GF-D8 (cell line): ENCODE measurements at places on chromosomes 12 and 14.

GRCh38 chr12:108826101-108826806 lies 31.1 kb downstream of the SSH1 start:
- peak; percentile 22 for DNase-seq

DNA sequence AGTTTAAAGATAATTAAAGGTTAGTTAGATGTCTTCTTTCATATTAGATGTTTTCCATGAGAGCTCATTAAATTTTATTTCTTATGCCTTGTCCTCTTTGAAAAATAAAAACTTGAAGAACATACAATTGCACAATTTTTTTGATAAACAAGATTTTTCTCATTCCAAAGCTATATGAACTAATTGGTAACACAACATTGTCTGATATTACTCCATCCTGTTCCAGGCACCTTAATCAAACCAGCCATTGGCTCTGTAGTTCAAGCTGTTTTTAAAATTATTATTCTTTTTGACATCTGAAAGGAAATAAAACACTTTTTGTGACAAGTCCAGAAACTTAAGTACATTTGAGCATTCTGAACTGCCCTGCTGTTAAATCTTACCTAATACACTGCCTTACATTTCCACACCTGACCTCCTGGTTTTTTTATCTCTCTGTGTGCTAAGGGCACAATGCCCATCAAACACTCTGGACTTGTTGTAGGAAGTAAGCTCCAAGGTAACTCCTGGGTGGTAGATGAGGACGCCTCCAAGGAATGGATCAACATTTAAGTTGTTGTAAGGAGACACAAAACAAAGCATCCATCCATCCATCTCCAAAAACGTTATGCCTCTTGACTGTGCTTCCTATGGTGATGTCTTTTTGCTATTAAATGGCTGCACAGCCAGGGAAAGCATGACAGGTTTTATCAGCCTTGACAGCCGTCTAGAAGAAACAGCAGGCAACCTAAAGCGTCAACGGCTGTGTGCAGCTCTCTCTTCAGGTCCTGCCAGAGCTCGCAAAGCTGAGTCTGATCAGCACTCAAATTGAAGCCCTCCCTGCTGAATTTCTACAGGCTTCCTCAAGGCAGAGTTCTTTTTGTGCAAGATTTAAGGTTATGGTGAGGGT lies 449.9 kb upstream of the FLRT2 start:
- DNase-seq = no peak

DNA sequence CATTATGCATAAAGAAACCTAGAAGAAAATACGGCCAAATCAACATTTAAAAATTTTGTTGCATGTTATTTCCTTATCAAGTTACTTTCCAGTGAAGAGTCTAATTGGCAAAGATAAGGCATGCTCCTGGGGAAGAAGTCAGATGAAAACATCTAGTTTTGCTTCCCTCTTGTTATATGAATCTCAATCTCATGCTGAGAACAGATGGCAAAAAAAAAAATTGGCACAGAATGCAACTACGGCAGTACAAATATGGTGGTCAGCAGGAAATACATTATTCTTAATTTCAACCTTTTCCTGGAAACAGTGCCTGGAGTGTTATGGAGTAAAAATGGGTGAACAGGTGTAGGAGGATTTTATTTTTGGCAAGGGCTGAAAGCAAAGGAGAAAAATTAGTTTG lies 32.8 kb downstream of the HECTD4 start:
- no peak for DNase-seq

DNA sequence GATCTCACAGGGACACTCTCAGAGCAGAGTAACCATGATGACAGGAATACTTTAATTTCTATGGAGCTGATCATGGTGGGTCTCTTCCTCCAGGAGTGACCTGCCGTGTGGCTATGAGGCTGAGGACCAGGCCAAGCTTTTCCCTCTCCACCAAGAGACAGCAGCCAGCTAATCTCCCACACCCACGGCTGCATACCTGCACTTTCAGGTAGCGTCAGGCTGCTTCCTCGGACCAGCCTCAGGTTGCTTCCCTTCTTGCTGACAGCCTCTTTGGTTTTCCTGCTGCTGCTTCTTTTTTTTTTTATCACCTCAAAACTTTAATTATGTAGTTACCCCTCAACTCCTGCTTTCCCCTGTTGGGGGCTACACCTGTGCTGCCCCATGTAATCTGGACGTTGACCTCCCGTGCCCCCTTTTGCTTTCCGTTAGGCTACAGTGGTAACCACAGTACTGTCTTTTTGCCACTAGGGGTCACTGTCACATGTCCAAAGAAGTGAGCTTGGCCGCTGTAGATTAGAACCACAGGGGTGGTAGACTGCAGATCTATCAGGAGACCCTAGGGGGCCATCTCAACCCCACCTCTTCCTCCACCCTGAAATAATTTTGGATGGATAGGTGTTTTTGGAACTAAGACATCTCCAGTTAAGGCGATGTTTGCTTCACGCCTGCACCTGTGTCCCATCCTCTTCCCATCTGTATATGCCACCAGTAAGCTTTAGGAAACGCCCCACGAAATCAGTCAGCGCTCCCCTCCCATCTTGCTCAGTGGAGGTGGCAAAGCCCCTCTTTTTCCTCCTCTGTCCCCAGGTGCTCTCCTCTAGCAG lies 7.8 kb upstream of the PIP4K2C start:
- peak; percentile 44 for DNase-seq

- DNase-seq = peak; percentile 74
These were observed 21.1 kb upstream of the LGALS3 start for GRCh38 chr14:55107766-55108554.

- no peak for DNase-seq
These were observed 84.0 kb downstream of the SYNE3 start for GRCh38 chr14:95432144-95433093.

DNA sequence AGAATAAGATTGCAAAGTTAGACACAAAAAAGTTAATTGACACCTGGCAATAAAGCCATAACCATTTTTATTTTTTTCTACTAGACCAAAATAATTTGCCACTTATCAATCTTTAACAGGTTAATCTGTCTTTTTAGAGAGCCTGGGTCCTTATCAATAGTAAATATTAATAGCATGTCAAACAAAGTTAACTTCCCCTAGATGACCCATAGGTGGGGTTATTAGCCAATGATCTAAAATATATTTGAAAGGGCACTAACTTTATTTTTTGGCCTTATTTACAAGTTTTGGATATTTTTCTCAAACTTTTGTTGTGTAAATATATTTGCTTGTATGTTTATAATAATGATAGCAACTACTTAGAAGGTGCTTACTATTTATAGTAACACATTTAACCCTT lies 3.9 kb downstream of the ANKRD33 start:
- no peak for DNase-seq

GRCh38 chr12:78176643-78177042 lies 345.9 kb downstream of the NAV3 start:
- no peak for DNase-seq

DNA sequence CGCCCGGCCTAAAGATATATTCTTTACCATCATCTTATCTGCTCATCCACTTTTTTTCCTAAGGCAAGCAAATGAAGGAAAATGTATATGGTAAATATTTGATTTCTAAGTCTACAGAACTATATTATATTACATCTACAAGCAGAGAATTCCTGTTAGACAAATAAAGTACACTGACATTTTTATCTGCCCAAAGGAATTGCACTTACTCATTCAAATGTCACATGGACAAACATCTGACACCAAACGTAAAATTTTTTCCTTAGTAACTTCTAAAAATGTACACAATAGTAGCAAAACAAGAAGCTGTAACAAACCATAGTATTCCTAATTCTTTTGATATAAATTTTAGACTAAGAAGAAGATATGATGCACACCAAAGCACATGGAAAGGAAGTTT lies 51.0 kb downstream of the SPPL3 start:
- DNase-seq = no peak

DNA sequence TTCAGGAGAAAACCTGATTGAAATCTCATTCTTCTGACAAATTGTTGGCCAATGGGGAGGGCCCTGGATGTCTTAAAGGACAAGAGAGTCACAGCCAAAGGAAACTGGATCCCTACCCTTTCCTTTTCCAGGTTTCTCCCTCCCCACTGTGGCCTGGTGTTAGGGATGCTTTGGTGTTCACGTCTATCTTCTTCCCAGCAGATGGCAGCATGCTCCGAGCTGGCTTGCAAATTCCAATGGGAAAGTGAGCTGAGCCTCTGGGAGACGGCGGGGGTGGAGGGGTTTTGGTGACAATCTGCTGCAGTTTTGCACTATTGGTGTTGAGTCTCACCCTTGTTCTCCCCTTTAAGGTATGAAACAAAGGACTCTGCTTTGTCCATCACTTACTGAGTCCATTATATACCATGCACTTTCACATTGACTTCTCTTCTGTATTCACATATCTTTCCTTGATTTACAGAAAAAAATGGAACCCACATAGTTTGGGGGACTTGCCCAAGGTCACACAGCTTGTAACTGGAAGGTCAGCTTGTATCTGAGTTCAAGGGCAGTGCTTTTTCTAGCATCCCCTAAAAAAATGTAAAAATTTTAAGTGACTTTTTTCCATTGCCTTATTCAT lies 39.3 kb downstream of the CCDC177 start:
- DNase-seq = no peak

GRCh38 chr14:92460916-92461579 lies 52.5 kb upstream of the RIN3 start:
- no peak for DNase-seq

- DNase-seq = no peak
These were observed 107.9 kb downstream of the CAND1 start for GRCh38 chr12:67377021-67377420.

- DNase-seq = no peak
These were observed 2.2 kb downstream of the ANKRD33 start for GRCh38 chr12:51890133-51890464.

DNA sequence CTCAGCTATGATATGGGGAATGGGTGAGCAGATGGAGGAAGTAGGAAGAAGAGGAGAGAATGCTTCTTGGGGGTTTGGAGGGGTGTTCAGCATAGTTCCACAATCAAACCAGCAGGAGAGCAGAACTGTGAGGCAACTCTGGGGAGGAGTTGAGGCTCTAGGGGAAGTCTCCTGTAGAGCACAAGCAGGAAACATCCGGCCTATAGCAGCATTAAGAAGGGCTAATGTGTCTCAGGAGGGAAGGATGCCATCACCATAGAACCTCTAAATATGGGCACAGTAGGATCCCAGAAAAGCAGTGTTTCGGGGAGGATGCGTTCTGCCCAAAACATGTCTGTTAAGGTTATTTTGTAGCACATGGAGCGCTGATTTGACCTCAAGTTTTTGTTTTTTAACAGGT lies 8.4 kb upstream of the SALL2 start:
- no peak for DNase-seq

DNA sequence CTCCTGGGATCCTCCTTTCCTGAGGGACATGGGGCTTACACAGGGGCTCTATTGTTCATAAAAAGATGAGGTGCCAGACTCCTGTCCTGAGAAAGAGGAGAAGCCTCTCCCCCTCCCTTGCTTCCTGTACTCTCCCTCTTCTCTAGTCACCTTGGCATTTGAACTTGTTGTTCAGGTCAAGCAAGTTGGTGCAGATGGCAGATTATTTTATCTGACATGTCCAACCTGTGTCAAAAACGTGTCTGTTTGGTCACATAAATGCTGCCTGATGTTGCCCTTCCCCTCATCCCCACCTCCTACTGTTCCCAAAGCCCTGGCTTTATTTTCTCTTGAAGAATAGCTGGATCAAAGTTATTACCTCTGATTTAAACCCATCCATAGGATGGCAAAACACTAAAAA lies 154.8 kb downstream of the TMX1 start:
- DNase-seq = no peak

GRCh38 chr12:57764662-57765002 lies 2.2 kb downstream of the CYP27B1 start:
- DNase-seq = no peak

- DNase-seq = no peak
These were observed 4.0 kb downstream of the EGLN3 start for GRCh38 chr14:33946679-33947476.

GRCh38 chr12:72502546-72502945 lies 230.4 kb downstream of the TRHDE start:
- no peak for DNase-seq

GRCh38 chr12:78315028-78315427 lies 484.3 kb downstream of the NAV3 start:
- no peak for DNase-seq

- no peak for DNase-seq
These were observed 171.9 kb downstream of the PRKCH start for GRCh38 chr14:61493239-61493638.

DNA sequence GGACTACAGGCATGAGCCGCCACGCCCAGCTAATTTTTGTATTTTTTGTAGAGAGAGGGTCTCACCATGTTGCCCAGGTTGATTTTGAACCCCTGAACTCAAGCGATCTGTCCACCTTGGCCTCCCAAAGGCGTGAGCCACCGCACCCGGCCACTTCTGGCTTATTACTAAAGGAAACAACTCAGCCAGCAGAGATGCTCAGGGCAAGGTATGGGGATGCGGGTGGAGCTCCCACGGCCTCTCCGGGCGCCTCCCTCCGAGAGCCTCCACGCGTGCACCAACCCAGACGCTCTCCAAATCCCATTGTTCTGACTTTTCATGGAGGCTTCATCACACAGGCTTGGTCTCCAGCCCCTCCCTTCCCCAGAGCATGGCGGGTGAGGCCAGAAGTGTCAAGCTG lies 6.1 kb upstream of the GPR132 start:
- DNase-seq = no peak

DNA sequence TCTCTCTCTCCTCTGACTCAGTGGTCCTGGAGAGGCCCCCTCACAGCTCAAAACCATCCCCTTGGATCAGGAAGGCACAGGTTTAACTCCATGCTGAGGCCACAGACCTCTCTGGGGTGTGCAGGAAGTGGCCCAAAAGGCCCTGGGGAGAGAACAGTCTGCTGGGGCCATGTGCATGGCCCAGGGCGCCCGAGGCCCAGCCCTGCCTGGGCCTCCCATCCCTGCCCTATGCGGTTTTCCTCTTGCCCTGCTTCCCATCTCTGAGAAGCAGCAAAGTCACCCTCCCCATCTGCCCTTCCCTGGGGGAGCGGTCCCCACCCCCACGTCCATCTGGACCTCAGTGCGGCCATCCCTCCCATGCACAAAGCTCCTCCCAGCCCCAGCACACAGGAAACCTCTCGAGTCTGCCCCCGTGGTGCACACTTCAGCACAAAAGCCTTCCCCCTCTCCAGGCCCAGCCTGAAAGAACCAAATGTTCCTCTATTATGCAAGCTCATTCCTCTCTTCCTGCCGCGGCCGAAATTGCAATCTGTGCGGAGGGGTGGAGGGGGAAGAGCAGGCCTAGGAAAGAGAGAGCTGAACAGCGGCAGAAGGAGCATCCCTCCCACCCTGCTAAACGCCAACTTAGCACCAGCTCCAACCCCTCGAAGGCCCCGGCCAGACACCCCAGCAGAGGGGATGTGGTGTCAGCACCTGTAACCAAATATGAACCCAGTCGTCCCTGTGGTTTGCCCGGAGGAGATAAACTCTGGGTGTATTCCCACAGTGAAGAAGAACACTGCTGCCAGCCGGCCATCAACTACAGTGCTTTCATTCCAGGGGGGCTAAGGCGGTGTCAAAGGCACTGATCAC lies 108.5 kb downstream of the SCARB1 start:
- peak; percentile 96 for DNase-seq

- DNase-seq = no peak
These were observed 110.7 kb downstream of the SLC38A6 start for GRCh38 chr14:61091657-61092273.

- no peak for DNase-seq
These were observed 24.2 kb downstream of the SYNJ2BP start for GRCh38 chr14:70392676-70393075.

GRCh38 chr14:49506650-49507049 lies 79.5 kb downstream of the RPS29 start:
- DNase-seq = no peak

GRCh38 chr12:3888659-3889058 lies 15.5 kb upstream of the PARP11 start:
- DNase-seq = peak; percentile 32

- no peak for DNase-seq
These were observed 140.7 kb downstream of the DPF3 start for GRCh38 chr14:72753044-72753710.
